ENCODE measurements at places on chromosomes 16 and 17.

GRCh38 chr16:89924297-89924924, 1.3 kb downstream of the TUBB3 start:
- peak; percentile 85 for DNase-seq

GRCh38 chr16:1749152-1750117, 21.9 kb downstream of the NME3 start:
- DNase-seq: no peak

DNA sequence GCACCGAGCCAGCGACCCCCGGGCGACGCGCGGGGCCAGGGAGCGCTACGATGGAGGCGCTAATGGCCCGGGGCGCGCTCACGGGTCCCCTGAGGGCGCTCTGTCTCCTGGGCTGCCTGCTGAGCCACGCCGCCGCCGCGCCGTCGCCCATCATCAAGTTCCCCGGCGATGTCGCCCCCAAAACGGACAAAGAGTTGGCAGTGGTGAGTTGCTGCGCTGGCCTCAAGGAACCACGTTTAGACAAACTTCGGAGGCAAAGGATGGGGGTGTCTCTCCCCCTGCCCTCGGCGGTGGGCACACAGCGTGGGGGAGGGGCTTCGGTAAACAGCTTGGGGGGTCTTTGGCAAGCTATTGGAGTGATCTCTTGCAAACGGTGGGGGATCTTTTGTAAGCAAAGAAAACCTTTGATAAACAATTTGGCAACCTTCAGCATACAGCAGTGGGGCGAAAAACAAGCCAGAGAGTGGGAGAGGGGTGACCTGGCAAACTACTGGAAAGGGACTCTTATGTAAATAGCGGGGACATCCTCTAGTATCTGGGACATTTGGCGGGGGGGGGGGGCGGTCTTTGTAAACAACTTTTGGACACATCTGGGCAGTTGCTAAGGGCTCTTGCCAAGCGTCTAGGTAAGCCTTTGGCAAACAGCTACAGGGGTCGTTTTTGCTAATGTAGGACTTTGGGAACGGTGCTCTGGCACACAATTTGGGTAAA, 587 bp downstream of the MMP2 start:
- DNase-seq: peak; percentile 50

DNA sequence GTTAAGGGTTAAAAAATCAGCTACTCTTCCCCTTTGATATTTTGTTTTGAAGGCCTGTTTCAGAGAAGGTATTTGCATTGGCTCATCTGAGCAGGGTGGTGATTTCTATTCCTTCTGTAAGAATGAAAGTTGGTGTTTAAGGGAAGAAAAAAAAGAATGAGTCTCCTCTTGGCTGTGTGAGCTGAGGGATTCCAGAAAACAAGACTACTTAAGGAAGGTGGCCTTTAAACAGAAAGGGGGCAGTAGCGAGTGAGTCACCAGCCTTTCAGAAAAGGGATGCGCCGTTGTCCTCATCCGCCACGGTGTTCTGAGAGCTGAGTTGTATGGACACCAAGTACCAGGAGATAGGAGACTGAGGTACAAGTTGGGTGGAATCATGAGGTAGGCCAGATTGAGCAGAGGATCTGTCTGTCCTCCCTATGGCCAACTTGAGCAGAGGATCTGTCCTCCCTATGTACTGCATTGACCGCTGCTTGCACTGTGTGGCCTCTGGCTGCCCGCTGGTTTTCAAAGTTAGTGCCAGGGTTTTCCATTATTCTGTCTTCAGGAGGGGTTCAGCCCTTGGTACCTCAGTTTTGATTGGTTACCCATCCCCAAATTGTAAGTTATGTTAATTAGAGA, 8.2 kb downstream of the PRKCA start:
- peak; percentile 35 for DNase-seq

GRCh38 chr17:1011760-1012735, 15.1 kb downstream of the TIMM22 start:
- DNase-seq: no peak

- DNase-seq: no peak
Measured at GRCh38 chr17:32504166-32504990, 17.6 kb downstream of the CDK5R1 start.

DNA sequence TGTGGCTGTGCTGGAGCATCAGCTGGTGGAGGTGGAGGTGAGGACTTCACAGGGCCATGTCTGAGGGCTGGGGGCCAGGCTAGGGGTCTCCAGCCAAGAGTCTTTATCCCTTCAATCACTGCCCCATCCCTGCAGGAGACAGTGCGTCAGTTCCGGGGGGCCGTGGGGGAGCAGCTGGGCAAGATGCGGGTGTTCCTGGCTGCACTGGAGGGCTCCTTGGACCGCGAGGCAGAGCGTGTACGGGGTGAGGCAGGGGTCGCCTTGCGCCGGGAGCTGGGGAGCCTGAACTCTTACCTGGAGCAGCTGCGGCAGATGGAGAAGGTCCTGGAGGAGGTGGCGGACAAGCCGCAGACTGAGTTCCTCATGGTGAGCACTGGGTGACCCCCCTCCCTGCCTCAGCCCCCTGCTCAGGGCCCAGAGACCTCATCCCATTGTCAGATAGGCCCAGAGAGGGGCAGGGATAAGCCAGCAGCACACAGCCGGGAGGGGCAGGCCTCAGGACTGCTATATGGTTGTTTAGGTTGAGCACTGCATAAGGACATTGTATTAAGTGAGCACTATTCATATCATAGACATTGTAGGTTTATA, 2.3 kb upstream of the PYDC1 start:
- DNase-seq: no peak

GRCh38 chr17:43380307-43380706, 18.5 kb upstream of the ARL4D start:
- no peak for DNase-seq

GRCh38 chr16:86868786-86869185, 290.4 kb downstream of the FOXL1 start:
- DNase-seq: no peak

- peak; percentile 96 for DNase-seq
Measured at GRCh38 chr17:76726231-76726775, at the start of gene JMJD6. Gene JMJD6 (minus strand): TSS chr17:76726606. CDS start chr17:76726475, 131 bp downstream.

DNA sequence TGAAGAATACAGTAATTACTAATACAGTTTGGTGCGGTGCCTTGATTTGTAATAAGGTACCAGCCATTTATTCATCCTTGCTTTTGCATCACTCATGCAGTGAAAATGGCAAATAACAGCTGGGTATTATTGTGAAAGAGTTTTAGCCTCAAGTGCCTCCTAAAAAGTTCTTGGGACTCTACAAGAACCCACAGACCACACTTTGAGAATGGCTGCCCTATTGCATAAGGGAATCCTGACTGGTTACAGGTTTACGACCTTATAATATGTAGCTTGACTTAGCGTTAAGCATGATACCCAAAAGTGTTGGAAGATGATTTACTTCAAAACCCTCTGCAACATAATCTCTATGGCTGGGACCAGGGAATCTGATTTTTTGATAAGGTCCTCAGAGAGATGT, 4.2 kb downstream of the MYH13 start:
- no peak for DNase-seq

DNA sequence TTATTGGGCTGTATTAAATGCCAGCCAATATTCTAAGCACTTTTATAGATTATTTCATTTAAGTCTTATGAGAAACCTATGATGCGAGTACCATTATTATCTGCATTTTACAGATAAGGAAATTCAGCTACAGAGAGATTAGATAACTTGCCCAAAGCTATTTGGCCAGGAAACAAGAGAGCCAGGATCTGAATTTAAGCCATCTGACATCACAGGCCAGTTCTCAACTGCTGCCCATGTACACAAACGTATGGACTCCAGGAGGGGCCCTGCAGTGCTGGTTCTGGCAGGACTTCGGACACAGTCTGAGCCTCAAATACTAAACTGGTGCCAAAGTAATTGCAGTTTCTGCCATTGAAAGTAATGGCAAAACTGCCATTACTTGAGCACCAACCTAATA, 40.2 kb downstream of the CPPED1 start:
- DNase-seq: no peak

DNA sequence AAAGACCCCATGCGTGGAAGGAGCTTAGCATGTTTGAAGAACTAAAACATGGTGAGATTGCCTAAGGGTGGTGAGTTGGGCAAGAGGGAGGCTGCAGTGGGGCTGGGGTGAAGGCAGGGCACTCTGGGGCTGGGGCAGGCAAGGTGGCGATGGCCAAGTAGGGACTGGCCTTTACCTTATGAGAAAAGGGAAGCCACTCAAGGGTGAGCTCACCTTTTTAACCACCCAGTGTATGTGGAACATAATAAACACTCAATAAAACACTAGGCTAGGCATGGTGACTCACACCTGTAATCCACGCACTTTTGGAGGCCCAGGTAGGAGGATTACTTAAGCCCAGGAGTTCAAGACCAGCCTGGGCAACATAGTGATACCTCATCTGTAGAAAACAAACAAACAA, 37.7 kb downstream of the LYRM9 start:
- no peak for DNase-seq

DNA sequence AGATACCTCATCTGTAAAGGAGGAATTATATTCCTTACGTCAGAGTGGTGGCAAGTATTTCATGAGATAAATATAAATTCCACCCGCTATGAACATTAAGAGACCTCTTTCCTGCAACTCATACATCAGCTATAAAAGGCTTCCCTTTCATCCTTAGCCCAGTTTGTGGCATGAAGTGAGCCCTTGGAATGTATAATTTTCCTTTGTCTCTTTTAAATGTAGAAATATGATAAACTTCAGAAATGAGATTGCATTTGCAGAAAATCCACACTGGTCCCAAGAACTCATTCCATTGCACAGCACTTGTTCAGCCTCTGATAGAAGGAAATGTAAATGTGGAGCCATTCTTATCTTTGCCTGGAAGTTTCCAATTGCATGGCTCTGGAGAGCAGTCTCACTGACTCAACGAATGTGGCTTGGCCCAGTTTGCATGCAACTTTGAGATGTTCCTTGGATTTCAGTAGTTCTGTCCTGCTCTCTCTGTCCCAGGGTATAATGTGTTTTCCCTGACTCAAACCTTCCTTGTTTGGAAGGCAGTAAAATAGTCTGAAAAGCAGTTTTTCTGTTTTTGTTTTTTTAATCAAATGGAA, 746.4 kb downstream of the CDH11 start:
- DNase-seq: no peak

- no peak for DNase-seq
Measured at GRCh38 chr17:73285603-73285908, 23.9 kb upstream of the CPSF4L start.

DNA sequence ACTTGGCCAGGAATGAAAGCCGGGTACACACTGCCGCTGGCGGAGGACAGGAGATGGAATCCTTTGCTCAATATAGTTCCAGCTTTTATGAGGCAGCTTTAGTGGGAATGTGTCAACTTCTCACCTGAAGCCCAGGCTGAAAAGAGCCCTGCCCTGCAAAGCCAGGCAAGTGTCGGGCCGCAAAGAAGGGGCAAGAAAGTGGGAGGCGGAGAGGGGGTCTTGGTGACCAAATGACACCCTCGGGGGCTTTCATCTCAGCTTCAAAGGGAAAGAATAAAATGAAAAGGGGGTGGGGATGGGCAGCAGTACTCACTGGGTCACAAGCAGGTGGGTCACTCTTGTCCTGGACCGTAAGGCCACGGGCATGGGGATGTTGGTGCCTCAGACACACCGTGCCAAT, 62.9 kb downstream of the C16orf95 start:
- no peak for DNase-seq

- DNase-seq: no peak
Measured at GRCh38 chr16:68506331-68507053, 32.6 kb upstream of the ZFP90 start.

- no peak for DNase-seq
Measured at GRCh38 chr17:36512641-36513040, 22.0 kb downstream of the MYO19 start.

GRCh38 chr17:9247401-9247938, 226.2 kb downstream of the NTN1 start:
- no peak for DNase-seq

DNA sequence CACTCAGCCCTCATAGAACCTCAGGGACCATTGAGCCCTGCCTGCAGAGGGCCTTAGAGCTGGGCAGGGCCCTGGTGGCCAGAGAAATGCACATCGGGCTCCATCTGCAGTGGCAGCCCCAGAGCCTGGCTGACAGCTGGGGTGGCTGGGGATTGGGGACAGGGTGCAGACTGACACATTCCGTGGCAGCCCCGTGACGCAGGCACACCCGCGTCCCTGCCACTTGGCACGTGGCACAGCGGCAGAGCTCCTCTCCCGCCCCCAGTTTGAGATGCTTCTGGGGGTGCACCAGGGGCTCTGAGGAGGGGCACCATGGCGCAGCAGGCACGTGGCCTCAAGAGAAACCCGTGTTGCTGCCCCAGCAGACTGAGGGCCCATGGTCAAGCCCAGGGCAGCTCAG, 2.2 kb downstream of the FBXL16 start:
- DNase-seq: no peak

DNA sequence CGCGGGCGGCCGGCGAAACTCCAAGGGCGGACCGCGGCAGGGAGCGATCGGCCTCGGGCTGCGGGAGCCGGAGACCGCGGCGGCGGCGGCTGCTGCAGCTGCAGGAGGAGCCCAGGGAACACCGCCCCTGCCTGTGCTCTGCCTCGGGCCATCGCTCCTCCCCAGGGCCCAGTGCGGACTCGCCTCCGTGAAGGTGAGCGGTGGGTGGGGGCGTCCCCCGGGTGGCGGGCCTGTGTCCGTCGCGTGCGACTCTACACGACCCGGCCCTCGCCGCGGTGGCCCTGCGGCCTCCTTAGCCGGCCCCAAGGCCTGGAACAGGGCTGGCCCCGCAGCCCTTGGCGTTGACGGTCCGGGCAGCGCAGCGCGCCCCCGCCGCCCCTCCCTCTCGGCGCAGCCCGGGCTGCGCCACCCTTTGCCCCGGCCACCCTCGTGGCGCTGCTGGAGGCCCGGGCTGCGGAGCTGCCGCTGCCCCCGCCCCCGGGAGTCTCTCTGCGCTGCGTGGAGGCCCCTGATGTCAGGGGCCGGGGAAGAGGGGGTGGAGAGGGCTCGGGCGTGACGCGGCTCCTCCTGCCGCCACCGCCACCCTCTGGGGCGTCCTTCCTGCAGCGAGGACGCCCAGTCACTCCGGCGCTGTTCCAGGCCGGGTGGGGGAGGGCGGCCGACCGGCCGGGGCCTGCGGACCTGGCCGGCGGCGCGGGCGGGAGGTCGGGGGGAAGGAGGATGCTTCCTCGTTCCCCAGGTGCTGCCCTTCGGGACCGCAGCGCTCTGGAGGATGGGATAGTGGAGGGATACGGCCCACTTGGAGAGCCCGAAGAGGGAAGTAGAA, 485 bp downstream of the DYNLL2 start:
- DNase-seq: peak; percentile 53

DNA sequence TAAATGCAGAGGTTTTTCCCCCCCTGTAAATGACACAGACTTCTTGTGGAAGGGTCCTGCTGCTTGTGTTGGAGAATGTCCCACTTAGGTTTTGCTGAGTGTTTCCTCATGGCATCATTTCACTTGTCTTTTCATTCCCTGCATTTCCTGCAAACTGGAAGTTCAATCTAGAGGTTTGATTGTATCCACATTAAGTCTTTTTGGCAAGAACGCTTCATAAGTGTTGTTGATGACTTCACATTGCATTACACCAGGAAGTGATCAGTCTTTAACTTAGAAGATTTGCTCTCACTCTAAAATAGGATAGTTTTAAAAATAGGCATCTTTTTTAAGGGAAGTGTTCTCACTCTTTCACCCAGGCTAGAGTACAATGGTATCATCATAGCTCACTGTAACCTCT, 67.2 kb downstream of the RPTOR start:
- DNase-seq: no peak

Measured in iPS-NIHi11 (cell line).